ENCODE measurements at places on chromosomes 7 and 10.

- no peak for DNase-seq
These were observed 38.5 kb downstream of the FAM149B1 start for GRCh38 chr10:73206385-73206784.

DNA sequence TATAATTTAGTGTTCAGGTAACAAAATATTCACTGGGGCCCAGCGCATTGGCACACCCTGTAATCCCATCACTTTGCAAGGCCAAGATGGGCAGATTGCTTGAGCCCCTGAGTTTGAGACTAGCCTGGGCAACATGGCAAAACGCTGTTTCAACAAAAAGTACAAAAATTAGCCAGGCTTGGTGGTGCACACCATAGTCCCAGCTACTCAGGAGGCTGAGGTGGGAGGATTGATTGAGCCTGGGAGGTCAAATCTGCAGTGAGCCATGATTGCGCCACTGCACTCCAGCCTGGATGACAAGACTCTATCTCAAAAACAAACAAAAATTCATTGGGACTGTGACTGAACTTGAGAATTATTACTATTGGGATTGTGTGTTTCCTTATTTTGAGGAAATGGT lies 40.4 kb upstream of the TRUB1 start:
- DNase-seq: no peak

GRCh38 chr7:149790146-149790548 lies 16.8 kb upstream of the ZNF467 start:
- DNase-seq: no peak

- no peak for DNase-seq
These were observed 198.6 kb downstream of the TMEM178B start for GRCh38 chr7:141272417-141272816.

- no peak for DNase-seq
These were observed 295.3 kb upstream of the MKI67 start for GRCh38 chr10:128421371-128422160.
